ENCODE measurements at places on chromosomes 2 and 18. TPM values are rescaled to one million over a fixed set of nuclear protein-coding genes. Genes with fewer than 3 reads are reported as not detected.

- H3K4me1 ChIP-seq = peaks cover 51% of the 10 kb centered on the region
- peak overlapping the region; percentile 45 for H3K4me3 ChIP-seq
Measured at GRCh38 chr18:76376668-76377358, 118.2 kb downstream of the ZNF516 start.

The MPV17 gene
- 73.2 TPM for total RNA-seq

DNA sequence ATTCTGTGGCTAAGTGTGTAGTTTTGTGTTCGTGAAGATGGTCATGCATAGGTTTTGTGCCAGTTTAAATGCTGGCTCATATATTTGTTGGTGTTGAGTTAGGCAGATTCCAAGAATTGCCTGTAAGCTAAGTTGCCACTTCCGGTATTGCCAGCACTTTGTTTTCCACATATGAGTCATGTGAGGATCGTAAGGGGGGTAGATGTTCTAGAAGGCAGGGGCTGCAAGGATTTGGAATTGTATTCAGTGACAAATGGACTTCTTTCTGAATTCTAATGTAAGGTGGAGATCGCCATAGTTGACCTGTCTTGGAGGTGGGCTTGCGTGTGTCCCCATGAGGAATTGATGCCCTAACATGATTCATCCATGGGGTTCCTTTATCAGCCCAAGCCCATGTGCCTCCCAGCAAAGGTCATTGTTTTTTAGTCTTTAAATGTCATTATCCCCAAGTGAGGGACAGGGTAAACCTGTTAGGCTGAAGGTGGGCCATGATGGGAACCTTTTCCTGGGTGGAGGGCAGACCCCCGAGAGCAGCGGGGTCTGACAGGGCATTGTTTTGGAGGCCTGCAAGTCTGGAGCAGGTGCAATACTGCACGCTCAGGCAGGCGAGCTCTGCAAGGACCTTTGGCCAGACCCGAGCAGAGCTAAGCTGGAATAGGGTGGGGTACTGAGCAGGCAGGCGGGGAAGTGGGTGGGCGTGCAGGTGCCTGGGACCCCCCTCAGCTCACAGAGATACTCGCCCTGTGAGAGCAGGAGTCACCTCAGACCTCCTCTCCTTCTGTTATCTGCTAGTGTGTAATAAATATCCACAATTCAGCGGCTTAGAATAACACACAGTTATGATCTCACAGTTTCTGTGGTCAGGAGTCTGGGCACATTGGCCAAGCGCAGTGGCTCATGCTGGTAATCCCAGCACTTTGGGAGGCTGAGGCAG lies 77.4 kb downstream of the LRRFIP1 start:
- peaks cover 4% of the 10 kb centered on the region for H3K36me3 ChIP-seq
- no peaks in the 10 kb centered on the region for H3K27me3 ChIP-seq
- H3K4me1 ChIP-seq = peaks cover 81% of the 10 kb centered on the region
- no peak for DNase-seq
- H3K27ac ChIP-seq = peak overlapping the region; percentile 98

The FAM237A gene
- not detected for total RNA-seq

DNA sequence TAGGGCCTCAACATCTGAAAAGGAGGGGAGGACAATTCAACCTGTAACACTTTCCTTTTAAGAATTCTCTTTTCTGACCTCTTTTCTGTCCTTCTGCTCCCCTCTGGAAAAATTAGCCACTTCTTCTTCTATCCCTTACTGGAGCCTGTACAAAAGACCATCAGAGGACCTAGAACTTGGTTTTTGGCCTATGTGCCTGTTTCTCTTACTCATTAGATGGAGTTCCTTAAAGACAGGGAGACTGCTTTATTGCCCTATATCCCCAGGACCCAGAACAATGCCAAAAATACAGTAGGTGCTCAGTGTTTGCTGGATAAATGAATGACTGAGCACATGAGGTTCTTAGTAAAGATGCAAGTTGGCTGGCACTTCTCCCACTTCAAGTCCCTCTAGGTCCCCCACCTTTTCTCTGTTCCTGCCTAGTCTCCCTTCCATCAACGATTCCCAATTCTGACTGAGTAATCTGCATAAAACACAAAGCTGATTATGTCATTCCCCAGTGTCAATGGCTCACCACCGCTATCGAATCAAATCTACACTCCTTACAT lies 114.2 kb downstream of the DDX1 start:
- DNase-seq = no peak
- H3K4me1 ChIP-seq = no peaks in the 10 kb centered on the region
- H3K27me3 ChIP-seq = no peaks in the 10 kb centered on the region
- H3K36me3 ChIP-seq = no peaks in the 10 kb centered on the region
- no peak overlapping the region for H3K27ac ChIP-seq
- no peak overlapping the region for H3K4me3 ChIP-seq

The TBR1 gene
- 0.05 TPM for total RNA-seq

GRCh38 chr2:76642129-76642528 lies 880.0 kb downstream of the LRRTM4 start:
- H3K27me3 ChIP-seq = no peaks in the 10 kb centered on the region
- no peaks in the 10 kb centered on the region for H3K4me1 ChIP-seq
- H3K36me3 ChIP-seq = no peaks in the 10 kb centered on the region
- no peak for DNase-seq

GRCh38 chr18:79890674-79891073 lies 60.8 kb downstream of the SLC66A2 start:
- no peaks in the 10 kb centered on the region for H3K27me3 ChIP-seq
- H3K36me3 ChIP-seq = peaks cover 41% of the 10 kb centered on the region
- H3K4me1 ChIP-seq = peaks cover 18% of the 10 kb centered on the region

DNA sequence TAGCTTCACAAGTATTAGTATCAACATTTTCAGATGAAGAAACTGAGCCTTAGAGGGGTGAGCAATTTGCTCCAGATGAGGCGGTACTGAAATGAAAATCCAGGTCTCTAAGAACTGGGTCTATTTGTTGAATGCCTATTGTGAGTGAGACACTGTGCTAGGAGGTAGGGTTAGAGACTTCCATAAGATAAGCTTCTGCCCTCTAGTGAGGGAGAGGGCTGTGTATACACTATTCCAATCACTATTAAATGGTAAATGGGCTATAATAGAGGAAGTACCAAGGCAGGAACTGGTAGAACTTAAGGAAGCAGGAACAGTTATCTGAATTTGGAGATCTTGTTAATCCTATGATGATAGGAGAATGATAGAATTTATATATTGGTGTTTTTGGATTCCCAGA lies 23.6 kb upstream of the GLS start:
- DNase-seq = no peak
- peaks cover 8% of the 10 kb centered on the region for H3K36me3 ChIP-seq
- H3K4me1 ChIP-seq = peaks cover 19% of the 10 kb centered on the region
- peaks cover 6% of the 10 kb centered on the region for H3K27me3 ChIP-seq
- no peak overlapping the region for H3K4me3 ChIP-seq

The RPRM gene
- total RNA-seq = not detected

DNA sequence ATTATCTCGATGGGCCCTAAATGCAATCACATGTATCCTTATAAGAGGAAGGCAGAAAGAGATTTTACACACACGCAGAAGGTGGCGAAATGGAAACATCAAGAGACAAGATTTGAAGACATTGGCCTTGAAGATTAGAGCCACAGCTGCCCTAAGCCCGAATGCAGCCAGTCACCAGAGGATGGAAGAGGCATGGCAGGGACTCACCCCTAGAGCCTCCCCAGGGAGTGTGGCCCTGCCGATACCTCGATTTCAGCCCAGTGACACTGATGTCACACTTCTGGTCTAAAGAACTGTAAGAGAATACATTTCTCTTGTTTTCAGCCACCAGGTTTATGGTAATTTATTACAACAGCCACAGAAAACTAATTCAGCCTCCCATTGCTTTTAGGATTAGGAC lies 17.4 kb downstream of the TTC39C start:
- no peaks in the 10 kb centered on the region for H3K36me3 ChIP-seq
- H3K27ac ChIP-seq = peak overlapping the region; percentile 5
- H3K27me3 ChIP-seq = no peaks in the 10 kb centered on the region
- H3K4me3 ChIP-seq = no peak overlapping the region
- peaks cover 68% of the 10 kb centered on the region for H3K4me1 ChIP-seq
- no peak for DNase-seq

All from activated T-cell treated with anti-CD3 and anti-CD28 coated beads, Interleukin-2, amount 50 U/mL, for 72 hours (primary cell).